Activated CD4-positive, CD25-positive, alpha-beta regulatory T cell treated with anti-CD3 and anti-CD28 coated beads, Interleukin-2, amount 50 U/mL, for 16 hours (primary cell): ENCODE measurements at places on chromosomes 13 and 19.

DNA sequence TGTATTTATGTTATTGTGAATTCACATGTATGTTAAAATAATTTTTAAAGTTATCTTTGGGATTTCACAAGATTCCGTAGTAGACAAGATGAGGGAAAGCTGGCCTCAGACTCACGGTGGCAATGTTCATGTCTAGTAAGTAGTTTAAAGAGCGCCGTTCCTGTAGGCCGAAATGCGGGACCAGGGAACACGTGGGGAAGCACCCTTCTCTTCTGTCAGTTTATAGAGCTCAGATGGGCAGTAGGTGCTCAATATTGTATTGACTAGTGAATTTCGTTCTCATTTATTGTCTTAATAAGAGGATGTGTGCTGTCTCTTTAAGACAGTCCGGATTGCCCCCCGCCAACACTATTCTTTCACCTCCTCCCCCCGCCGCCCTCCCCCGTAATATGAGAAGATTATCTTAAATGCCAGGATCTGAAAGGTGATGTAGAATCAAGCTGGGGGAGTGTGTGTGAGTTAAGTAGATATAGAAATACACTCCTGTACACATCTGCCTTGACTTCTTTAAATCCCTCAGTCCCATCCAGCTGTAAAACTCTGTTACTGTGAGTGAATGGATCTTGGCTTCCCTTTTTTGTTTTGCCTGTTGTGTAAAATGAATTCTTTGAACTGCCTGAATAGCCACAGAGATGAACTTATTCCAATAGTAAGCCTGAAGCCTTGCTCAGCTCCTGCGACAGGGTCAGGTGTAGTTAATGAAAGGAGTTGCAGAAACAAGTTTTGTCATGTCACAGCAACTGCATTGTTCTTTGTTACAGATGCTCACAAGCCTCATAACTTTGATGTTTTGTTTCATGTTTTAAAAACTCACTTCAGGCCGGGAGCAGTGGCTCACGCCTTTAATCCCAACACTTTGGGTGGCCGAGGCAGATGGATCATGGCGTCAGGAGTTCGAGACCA, 1.3 kb downstream of the LAMP1 start:
- DNase-seq = no peak

GRCh38 chr13:66375756-66376155, 854.4 kb downstream of the PCDH9 start:
- no peak for DNase-seq

DNA sequence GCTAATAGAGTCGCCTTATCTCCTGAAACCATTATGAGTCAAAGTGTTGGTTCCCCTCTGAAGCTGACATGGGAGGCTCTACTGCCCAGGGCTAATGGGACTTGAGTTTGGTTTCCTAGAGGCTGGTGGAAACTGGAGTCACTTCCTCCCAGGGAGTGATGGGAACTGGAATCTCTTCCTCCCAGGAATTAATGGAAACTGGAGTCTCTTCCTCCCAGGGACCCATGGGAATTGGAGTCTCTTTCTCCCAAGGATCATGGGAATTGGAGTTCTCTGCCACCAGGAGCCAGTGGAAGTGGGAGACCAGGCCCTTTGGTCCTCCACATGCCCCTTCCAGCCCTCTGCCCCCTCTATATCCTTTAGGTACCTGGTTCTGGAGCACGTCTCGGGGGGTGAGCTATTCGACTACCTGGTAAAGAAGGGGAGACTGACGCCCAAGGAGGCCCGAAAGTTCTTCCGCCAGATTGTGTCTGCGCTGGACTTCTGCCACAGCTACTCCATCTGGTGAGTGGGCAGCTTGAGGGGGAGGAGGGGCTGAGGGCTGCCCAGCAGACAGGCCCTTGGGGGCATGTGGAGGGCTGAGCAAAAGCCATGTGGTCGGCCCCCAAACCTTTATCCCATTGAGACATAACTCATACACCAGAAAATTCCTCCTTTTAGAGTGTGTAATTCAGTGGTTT, 5.5 kb downstream of the BRSK1 start:
- DNase-seq = no peak

DNA sequence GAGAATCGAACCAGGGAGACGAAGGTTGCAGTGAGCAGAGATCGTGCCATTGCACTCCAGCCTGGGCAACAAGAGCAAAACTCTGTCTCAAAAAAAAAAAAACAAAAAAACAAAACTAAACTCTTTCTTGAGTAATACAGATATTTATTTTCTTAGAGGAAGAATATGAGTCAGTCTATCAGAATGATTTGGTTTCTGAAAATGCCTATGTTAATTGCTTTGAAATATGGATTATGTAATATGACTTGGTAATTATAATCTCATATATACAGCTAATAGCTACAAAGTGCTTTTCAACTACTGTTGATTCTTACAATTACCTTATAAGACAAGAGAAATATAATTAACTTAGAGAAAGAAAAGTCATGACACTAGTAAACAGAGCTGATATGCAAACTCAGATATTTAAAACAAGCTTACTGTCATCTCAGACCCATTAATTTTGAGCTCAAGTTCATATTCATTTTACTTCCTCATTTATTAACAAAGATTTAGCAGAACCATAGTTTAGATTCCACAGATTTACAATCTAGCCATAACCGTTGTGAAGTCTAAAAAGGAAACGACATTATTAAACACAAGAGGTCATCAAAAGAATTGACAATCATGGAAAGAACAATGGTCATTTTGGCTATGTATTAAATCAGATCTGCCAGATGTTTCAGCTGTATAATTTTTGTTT, 88.0 kb downstream of the TBC1D4 start:
- no peak for DNase-seq

GRCh38 chr13:111201304-111201940, 86.3 kb downstream of the ARHGEF7 start:
- DNase-seq = no peak

DNA sequence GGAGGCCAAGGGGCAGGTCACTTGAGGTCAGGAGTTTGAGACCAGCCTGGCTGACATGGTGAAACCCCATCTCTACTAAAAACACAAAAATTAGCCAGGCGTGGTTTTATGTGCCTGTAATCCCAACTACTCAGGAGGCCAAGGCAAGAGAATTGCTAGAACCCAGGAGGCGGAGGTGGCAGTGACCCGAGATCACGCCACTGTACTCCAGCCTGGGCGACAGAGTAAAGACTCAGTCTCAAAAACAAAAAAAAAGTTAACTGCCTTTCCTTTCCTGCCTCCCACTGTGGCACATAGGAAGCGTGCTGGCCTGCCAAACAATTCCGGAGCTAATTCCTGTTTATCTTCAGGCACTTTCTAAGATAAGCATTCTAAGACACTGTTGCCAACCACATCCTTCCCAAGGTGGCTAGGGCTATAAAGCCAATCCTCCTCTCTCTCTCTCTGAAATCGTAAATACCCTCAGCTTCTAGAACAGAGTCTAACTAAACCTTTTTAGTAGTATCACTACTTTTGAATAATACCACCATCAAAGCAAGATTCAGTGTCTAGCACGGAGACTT, 21.6 kb downstream of the SLC25A30 start:
- DNase-seq = no peak

GRCh38 chr13:107028751-107029150, 460.8 kb upstream of the ARGLU1 start:
- DNase-seq = no peak

- no peak for DNase-seq
Measured at GRCh38 chr13:107574517-107575210, 640.7 kb downstream of the LIG4 start.

DNA sequence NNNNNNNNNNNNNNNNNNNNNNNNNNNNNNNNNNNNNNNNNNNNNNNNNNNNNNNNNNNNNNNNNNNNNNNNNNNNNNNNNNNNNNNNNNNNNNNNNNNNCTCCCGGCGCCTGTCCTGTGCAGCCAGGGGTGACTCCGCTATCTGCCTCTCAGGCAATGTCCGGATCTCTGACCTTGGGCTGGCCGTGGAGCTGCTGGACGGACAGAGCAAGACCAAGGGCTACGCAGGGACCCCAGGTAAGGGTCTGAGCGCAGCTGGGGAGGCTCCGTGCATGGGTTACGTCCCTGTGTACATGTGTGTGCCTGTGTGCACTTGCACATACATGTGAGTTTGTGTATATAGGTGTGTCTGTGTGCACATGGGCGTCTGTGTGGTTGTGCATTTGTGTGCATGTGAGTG, 36.1 kb upstream of the TMEM255B start:
- no peak for DNase-seq

- DNase-seq = peak; percentile 66
Measured at GRCh38 chr19:45444318-45445041, 20.8 kb upstream of the ERCC1 start.

DNA sequence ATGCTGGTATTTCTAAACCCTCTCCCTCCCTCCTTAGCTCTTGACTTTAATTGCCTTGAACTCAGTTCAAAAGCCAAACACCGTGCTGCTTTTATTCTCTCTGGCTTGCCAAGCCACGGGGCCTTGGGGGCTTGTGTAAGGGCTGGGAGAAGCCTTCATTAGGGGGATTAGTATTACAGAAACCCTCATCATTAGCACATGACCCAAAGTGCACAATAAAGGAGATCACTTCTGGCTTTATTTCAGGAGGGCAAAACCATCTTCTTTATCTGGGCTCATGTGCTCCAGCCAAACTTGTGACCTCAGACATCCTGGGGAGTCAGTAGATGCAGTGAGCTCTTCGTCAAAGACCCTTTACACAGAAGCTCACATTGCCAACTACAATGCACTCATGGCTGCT, at the start of gene DCT:
Gene DCT, minus strand, starts transcription at position 67 of the 400 bp plus-strand sequence. CDS start 427 bp downstream, outside the sequence.
- DNase-seq = no peak

GRCh38 chr13:85772367-85772766, 26.9 kb downstream of the SLITRK6 start:
- no peak for DNase-seq

- no peak for DNase-seq
Measured at GRCh38 chr13:20945952-20946383, 43.4 kb upstream of the XPO4 start.

GRCh38 chr13:106530980-106531481, 4.4 kb downstream of the EFNB2 start:
- no peak for DNase-seq

DNA sequence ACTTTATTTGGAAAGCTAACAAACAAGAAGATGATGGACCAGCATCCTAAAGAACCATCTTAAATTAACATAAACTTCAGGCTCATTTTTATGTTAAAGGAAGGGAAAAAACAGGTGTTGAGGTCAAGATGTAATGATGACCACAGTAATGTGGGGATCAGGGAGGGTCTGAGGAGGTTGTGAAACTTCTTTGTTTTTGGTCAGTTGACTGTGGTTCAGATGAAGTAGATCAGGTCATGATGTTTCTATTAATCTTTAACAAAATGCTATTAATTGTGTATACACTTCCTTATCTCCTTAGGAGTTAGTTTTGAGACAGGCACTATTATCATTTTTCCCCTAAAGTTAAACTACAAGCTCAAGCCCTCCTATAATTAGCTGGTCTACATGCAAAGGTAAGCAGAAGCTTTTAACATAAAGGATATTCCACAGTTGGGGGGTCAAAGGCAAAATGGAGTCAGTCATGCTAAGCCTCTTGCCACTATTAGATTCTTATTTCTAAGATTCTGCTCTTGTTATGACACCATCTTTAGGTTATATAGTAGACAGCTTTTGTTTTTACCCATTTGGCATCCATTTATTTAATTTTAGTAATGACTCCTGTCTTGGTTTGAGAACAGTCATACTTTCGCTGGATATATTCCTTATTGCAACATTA, 800.1 kb upstream of the PCDH9 start:
- DNase-seq = no peak

DNA sequence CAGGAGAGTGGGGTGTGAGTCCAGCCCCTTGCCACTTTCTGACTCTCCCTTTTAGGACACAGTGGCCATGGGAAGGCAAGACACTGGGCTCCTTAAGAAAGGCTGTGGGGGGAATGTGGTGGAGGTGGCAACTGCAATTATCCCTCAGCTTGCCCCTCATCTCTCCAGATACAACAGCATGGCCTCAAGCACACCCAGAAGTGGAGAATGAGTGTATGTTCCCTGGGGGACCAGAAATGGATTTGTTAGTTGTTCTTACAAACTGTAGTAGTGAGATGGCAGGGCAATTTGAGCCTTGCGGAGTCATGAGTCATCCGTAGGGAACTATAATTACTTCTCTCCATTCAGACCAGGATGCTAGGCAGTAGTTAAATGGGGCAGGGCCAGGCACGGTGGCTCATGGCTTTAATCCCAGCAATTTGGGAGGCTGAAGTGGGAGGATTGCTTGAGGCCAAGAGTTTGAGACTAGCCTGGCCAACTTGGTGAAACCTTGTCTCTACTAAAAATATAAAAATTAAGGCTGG, 25.6 kb upstream of the CXCL17 start:
- DNase-seq = no peak

- peak; percentile 70 for DNase-seq
Measured at GRCh38 chr19:11242864-11243797, 3.7 kb downstream of the ANGPTL8 start.

- DNase-seq = no peak
Measured at GRCh38 chr19:46176116-46176860, 28.2 kb downstream of the IGFL2 start.
